Stimulated activated naive B cell treated with anti-CD40 and anti-IgM and Interleukin-4, amounts not matched to agents 10 μg/mL and 1 μg/mL and 100 μg/mL, for 72 hours (primary cell): ENCODE measurements at places on chromosomes 11 and 22.

DNA sequence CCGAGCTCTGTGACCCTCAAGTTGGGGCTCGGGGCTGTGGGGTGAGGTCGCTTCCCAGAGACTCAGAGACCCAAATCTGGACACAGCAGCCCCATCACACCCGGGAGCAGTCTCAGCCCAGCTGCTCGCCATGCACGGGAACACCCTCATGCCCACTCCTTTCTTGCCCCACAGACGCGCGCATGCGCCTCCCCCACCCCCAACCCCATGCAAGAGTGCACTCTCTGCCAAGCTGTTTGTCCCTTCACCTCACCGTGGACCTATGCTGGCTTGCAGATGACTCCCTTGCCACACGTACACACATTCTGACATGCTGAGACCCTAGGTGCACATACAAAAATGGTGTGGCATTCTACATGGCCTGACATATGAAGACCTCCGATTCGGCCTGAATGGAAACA is 478 bp upstream of the CD248 start:
- DNase-seq, result no peak

- no peak for DNase-seq
Observed at GRCh38 chr22:38264322-38264843, 8.4 kb downstream of the TMEM184B start.

DNA sequence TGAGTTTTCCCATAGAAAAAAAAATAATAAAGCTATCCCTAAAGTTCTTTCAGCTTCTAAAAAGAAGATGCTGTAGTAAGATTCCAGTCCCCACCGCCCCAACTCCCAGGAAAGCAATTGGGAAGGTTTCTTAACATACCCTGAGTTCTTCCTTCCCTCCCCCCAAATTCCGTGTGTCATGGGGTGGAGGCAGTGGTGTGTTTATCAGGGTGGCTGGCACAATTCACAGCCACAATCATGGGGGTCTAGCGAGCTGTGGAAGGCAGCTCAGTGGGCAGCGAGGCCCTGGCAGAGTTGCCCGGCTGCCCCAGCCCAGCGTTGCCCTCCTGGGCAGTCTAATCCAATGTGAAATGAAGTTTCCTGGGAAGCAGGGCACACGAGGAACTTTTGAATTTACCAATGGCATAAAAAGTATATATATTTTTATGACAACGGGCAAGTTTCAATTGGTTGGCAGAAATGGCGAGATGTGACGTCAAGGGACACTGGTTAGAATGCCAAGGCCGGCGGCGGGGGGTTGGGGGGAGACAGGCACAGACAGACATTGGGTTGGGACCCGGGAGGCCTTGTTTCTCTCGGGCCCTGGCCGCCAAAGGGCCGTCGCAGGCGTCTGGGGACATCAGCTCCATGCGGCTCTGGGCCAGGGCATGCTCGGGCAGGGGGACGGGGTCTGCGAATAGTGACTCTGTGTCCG is 80.7 kb upstream of the PPARA start:
- DNase-seq, result peak; percentile 60

DNA sequence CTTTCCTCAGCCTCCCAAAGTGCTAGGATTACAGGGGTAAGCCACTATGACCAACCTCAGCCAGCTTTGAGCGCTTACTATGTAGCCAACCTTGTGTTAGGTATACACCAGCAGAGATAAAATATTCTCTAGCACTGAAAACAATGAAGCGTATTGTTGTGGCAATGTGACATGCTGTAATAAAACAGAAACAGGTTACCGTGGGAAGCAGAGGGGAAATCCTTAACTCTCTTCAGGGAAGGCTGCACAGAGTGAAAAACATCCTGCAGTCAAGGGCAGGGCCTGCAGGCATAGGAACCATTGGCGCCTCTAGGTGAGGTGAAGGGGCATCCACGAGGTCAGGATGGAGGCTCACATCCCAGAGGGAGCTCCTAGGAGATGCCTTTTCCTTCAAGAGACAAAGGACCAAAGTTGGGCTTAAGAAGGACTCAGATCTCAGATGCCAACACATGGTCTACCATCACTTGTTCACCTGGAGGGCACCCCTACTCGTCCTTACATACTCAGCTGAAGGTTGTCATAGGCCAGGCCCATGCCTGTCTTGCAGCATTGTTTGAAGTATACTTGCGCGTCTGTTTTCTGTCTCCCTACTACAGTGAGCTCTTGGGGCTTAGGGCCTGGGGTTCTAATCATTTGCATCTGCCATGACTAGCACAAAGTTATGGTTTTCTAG is 8.0 kb downstream of the POLD4 start:
- DNase-seq, result no peak

DNA sequence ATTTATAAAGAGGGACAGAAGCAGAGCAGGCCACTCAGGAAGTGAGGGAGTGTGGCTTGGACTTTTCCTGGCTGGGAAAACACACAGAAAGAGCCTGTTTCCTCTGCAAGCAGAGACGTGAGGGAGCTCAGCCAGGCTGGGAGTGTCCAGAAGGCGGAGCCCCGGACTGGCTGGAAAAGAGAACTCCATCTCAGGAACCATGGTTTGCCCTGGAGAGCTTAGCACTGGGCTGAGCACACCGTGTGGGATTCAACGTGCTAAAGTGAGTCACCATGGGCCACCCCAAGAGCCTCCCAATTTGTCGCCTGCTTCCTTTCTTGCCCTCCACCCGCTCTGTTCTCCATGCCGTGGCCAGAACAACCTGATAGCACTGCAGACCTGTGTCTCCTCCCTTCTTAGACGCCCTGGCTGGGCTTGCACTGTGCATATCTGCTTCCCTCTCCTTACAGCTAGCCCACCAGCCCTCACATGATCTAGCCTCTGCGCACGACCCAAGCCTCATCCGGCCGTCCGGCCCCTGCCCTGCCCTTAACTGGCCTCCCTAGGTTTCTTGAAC is 51.8 kb downstream of the GALNT18 start:
- DNase-seq, result no peak

GRCh38 chr11:128926437-128927107 is 16.1 kb downstream of the TP53AIP1 start:
- DNase-seq, result no peak
